Pulmonary artery endothelial cell (primary cell): ENCODE measurements at places on chromosomes 11 and 22.

DNA sequence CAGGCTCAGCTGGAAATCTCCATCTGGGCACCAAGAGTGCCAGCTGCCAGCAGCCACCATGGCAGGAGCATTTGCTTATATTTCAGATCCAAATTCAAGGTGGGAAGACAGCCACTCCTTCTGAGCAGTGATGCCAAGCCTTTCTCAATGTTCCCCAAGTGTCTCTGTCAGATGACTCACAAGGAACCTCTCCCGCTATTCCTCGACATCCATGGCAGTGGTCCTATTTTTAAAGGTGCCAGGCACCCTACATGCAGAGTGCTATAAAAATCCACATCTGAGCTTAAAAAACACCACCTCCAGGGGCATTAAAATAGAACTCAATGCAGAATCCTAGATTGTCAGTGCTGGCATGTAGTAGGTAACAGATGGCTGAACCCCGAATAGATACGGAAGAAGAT is 112.1 kb downstream of the SLC1A2 start:
- DNase-seq = no peak

- no peak for DNase-seq
Measured at GRCh38 chr11:19632499-19632834, 80.2 kb upstream of the NAV2 start.

DNA sequence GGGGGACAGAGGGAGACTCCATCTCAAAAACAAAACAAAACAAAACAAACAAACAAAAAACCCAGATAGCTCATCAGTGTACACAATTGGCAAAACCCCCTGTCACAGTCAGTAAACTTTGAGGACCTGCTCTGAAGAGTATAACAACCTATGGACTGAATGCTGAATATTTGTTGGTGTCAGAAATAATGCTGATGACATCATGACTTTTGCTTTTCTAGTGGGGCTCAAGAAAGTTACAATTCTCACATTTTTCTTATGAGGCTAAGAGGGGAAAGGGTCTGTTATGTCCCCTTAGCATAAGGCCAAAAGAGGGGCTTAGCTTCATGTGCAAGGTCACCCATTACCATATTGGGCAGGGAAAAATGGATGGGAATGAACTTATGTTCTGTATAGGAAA is 207.4 kb downstream of the NELL1 start:
- no peak for DNase-seq

DNA sequence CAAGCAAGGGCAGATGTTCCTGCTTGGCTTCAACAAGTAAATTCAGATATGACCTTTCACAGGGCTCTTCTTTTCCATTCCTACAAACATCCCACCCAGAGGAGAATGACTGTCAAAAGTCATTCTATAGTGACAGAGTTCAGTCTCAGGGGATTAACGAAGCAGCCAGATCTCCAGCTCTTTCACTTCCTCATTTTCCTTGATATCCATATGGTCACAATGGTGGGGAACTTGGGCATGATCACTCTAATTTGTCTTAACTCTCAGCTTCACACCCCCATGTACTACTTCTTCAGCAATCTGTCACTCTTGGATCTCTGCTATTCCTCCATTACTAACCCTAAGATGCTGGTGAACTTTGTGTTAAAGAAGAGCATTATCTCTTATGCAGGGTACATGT is 15.0 kb upstream of the OR8B8 start:
- no peak for DNase-seq

DNA sequence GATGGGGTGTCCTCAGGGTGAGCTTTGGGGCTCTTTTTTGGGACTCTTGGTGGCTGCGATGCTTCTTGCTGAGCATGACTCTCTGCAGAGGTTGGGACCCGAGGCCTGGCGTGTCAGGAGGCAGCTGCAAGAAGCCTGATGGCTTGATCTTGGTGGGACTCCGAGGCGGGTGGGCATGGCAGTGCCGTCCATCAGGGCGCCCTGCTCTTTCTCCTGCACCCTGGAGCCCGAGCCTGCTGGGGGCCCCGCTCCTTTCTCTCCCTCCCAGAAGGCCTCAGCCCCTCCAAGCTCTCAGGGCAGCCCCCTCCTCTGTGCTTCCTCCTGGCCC is 432.7 kb downstream of the TBC1D22A start:
- DNase-seq = no peak

GRCh38 chr11:132653237-132653636 is 879.1 kb downstream of the OPCML start:
- no peak for DNase-seq

DNA sequence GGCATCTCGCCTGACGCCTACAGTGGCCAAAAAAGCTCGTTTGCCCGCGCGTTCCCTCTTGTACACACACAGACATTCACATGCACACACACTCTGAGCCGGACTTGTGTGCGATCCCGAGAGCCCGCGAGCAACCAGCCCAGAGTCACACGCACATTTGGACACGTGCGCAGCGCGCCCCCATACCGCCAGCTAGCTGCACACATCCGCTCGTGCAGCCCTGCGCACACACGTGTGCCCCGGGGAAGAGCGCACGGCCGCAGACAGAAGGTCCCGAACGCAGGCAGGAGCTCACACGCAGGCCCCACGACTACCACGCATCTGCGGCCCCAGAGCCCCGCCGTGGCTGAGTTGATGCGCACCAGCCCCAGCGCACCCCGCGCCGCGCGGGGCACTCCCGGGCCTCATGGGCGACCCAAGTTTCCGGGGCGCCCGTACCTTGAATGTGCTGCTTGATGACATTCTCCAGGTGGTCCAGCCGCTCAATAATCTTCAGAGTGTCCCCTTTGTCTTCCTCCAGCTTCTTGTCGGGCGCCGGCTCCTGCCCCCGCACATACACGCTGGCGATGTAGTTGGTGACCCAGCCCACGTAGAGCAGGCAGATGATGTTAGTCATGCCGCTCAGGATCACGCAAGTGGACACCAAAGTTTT is 758 bp downstream of the GALNT18 start:
- DNase-seq = no peak

- no peak for DNase-seq
Measured at GRCh38 chr11:66277471-66278362, at the start of gene CNIH2. Gene CNIH2 (plus strand): TSS chr11:66278175. CDS start chr11:66278457, 282 bp downstream.
